T-helper 2 cell treated with Interferon-gamma antibody and Interleukin-4, amounts not matched to agents 5 μg/mL and 100 μg/mL, for 36 hours (primary cell): ENCODE measurements at places on chromosomes 6 and 20.

DNA sequence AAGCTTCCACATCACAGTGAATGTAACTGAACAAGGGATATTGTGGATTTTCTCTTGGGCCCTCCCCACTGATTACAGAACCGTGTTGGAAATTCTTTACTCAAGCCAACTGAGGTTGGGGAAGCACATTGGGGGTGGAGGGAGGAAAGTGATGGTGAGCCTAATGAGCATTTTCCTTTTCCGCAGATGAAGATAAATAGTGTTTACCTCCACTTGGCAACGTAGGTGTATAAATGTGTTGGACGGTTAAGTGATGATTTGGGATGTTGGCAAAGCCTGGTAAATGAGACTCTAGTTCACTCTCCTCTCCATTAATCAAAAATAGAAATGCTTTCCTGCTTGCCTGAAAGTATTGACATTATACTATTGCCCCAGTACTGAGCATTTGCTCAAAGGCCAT lies 27.1 kb upstream of the NRN1 start:
- no peaks in the 10 kb centered on the region for H3K4me1 ChIP-seq
- H3K36me3 ChIP-seq = no peaks in the 10 kb centered on the region
- no peak overlapping the region for H3K4me3 ChIP-seq
- H3K27me3 ChIP-seq = no peaks in the 10 kb centered on the region
- no peak overlapping the region for H3K27ac ChIP-seq

GRCh38 chr20:9829835-9830234 lies 9.0 kb downstream of the PAK5 start:
- H3K4me1 ChIP-seq = no peaks in the 10 kb centered on the region
- no peaks in the 10 kb centered on the region for H3K36me3 ChIP-seq
- H3K27me3 ChIP-seq = no peaks in the 10 kb centered on the region
- H3K4me3 ChIP-seq = no peak overlapping the region
- no peak for DNase-seq
- H3K27ac ChIP-seq = no peak overlapping the region

DNA sequence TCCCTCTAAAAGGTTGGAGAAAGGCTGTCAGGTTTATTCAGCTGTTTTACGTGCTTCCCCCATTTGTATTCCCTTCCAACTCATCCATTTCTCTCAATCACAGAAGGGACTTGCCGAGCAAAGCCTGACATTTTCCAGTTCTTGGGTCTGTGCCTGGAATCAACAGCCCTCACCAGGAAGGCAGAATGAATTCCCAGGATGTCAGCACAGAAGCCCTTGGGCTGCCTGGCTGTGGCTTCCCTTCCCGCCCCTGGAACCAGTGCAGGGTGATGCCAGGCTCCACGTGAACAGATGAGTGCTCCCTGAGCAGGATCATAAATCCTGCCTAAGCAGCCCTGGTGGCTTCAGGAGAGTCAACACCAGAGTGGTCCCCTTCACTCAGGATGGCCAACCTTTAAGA lies 86.1 kb upstream of the CD83 start:
- no peak for DNase-seq
- no peaks in the 10 kb centered on the region for H3K4me1 ChIP-seq
- H3K4me3 ChIP-seq = no peak overlapping the region
- H3K36me3 ChIP-seq = no peaks in the 10 kb centered on the region

GRCh38 chr20:17843246-17844132 lies 125.1 kb downstream of the SNX5 start:
- H3K36me3 ChIP-seq = peaks cover 2% of the 10 kb centered on the region
- H3K4me1 ChIP-seq = peaks cover 35% of the 10 kb centered on the region
- DNase-seq = peak; percentile 19
- H3K4me3 ChIP-seq = peak overlapping the region; percentile 24

DNA sequence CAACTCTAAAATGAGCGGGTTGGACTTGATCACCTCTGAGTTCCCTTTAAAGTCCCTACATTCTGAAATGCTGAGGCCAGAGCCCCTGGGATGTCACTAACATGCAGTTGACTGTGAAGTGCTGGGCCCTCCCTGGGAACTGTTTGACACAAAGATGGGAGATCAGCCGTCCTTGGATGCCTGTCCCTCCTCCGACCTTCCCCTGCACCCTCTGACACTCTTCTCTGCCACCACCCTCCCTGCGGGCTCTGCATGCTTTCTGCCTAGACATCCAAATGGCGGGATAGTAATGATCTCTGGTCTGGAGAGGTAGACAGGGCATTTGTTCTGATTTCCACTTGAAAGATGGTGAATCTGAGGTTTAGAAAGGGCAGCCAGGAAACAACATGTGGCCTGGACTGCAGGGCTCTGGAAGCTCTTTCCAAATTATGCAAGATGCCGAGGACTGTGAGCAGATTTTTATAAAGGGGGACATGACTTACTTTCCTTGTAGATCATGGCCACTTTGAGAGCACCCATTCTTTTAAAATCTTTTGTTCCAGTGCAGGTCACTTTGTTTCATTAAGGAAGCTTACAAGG lies 113.2 kb downstream of the ZDHHC14 start:
- H3K36me3 ChIP-seq = peaks cover 5% of the 10 kb centered on the region
- no peak for DNase-seq
- no peak overlapping the region for H3K4me3 ChIP-seq
- H3K27ac ChIP-seq = no peak overlapping the region
- peaks cover 7% of the 10 kb centered on the region for H3K27me3 ChIP-seq

GRCh38 chr6:25627001-25627400 lies 25.0 kb upstream of the SCGN start:
- DNase-seq = no peak
- no peaks in the 10 kb centered on the region for H3K4me1 ChIP-seq

- H3K4me3 ChIP-seq = no peak overlapping the region
- no peaks in the 10 kb centered on the region for H3K36me3 ChIP-seq
- no peaks in the 10 kb centered on the region for H3K27me3 ChIP-seq
- H3K27ac ChIP-seq = no peak overlapping the region
- DNase-seq = no peak
These were observed 46.3 kb upstream of the HS3ST5 start for GRCh38 chr6:114389111-114389510.

- no peaks in the 10 kb centered on the region for H3K4me1 ChIP-seq
- peaks cover 2% of the 10 kb centered on the region for H3K27me3 ChIP-seq
- no peak for DNase-seq
These were observed 7.5 kb downstream of the C2 start for GRCh38 chr6:31935021-31935420.

DNA sequence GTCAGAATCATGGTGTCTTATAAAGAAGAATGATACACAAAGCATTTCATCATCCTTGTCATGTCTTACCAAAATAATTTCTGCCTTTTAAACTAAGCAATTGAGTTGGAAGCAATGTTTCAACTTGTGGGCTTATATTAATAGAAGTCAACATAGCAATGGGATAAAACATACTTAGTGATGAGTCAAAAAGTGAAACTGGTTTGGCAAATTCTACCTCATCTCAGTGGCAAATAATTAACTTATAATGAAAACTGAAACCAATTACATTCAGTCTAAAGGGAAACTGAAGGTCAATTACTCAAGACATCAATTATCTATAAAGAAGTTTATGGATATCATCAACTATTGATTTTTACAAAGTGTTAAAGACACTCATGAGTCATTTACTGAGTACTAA lies 463.8 kb downstream of the BMP2 start:
- DNase-seq = no peak
- H3K27me3 ChIP-seq = no peaks in the 10 kb centered on the region
- H3K4me1 ChIP-seq = no peaks in the 10 kb centered on the region
- no peaks in the 10 kb centered on the region for H3K36me3 ChIP-seq
